Naive B cell (primary cell): ENCODE measurements at places on chromosomes 16 and 17.
A peak's percentile ranks its signal among the peaks of the same experiment; 100 is the strongest.

DNA sequence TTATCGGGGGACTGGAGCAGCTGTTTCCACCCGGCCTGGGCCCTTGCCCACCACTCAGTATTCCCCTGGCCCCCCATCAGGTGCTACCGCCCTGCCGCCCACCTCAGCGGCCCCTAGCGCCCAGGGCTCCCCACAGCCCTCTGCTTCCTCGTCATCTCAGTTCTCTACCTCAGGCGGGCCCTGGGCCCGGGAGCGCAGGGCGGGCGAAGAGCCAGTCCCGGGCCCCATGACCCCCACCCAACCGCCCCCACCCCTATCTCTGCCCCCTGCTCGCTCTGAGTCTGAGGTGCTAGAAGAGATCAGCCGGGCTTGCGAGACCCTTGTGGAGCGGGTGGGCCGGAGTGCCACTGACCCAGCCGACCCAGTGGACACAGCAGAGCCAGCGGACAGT is 6.1 kb upstream of the TMEM88 start:
- no peaks in the 10 kb centered on the region for H3K27me3 ChIP-seq
- peak overlapping the region; percentile 4 for H3K27ac ChIP-seq
- no peaks in the 10 kb centered on the region for H3K36me3 ChIP-seq
- no peak overlapping the region for H3K4me3 ChIP-seq

- peaks cover 4% of the 10 kb centered on the region for H3K4me1 ChIP-seq
- no peak overlapping the region for H3K4me3 ChIP-seq
- peak overlapping the region; percentile 47 for H3K27ac ChIP-seq
- DNase-seq: peak; percentile 17
Observed at GRCh38 chr17:16922386-16923096, 49.4 kb downstream of the TNFRSF13B start.

DNA sequence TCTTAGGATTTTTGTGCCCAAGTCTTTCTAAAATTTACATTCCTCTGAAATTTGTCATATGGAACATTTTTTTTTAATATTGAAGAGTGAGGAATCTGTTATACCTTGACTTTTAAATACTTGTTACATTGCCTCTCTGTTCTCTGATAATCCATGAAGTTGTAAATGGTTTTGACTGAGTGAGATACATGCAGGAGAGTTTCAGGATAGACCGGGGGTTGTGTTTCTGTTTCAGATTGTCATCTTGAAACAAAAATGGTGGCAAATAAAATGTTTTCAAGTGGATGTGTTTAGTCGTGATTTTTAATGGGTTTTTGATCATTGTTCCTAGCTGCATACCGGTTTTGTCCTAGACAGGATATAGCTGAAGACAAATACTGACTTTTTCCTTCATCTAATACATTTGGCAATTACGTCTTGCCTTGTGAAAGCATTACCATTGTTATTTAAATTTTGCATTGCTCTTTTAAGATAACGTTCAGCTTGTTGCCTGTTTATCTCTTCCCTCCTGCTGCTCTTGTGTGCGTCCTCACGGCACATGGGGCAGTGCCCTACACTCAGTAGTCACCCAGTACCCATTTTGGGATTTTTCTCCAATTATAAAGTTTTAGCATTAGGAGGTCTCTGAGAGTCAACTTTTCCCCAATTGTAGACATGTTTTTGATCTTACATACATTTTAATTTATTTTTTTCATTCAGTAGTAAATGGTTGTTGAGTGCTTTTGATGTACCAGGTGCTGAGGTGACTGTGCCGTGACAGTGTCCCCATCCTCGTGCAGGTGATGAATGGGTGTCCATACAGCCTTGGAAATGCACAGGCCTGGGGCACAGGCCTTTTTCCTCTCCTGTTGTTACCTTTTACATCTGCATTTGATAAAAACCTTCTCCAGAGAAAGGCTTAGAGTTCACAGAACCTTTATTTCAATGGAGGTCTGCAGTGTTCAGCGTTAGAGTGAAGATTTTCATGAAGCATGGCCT is 169.9 kb downstream of the MSI2 start:
- H3K27ac ChIP-seq: no peak overlapping the region
- DNase-seq: no peak
- no peak overlapping the region for H3K4me3 ChIP-seq
- H3K4me1 ChIP-seq: peaks cover 46% of the 10 kb centered on the region

- no peak overlapping the region for H3K4me3 ChIP-seq
- H3K27ac ChIP-seq: no peak overlapping the region
- no peaks in the 10 kb centered on the region for H3K36me3 ChIP-seq
Observed at GRCh38 chr17:38512473-38513058, 84.3 kb downstream of the ARHGAP23 start.

DNA sequence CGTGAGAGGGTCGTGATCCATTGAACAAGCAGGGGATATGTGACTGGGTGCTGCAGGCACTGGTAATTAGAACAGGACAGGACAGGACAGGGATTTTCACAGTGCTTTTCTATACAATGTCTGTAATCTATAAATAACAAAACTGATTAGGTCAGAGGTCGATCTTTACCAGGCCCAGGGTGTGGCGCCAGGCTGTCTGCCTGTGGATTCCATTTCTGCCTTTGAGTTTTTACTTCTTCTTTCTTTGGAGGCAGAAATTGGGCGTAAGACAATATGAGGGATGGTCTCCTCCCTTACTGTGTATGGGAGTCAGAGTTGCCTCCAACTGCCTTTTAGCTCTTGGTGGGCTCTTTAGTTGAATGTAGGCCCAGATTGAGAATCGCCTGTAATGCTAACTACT is 1.5 kb upstream of the ZNF764 start:
- DNase-seq: no peak
- no peaks in the 10 kb centered on the region for H3K36me3 ChIP-seq
- no peak overlapping the region for H3K27ac ChIP-seq
- H3K4me3 ChIP-seq: peak overlapping the region; percentile 87
- peaks cover 28% of the 10 kb centered on the region for H3K4me1 ChIP-seq

DNA sequence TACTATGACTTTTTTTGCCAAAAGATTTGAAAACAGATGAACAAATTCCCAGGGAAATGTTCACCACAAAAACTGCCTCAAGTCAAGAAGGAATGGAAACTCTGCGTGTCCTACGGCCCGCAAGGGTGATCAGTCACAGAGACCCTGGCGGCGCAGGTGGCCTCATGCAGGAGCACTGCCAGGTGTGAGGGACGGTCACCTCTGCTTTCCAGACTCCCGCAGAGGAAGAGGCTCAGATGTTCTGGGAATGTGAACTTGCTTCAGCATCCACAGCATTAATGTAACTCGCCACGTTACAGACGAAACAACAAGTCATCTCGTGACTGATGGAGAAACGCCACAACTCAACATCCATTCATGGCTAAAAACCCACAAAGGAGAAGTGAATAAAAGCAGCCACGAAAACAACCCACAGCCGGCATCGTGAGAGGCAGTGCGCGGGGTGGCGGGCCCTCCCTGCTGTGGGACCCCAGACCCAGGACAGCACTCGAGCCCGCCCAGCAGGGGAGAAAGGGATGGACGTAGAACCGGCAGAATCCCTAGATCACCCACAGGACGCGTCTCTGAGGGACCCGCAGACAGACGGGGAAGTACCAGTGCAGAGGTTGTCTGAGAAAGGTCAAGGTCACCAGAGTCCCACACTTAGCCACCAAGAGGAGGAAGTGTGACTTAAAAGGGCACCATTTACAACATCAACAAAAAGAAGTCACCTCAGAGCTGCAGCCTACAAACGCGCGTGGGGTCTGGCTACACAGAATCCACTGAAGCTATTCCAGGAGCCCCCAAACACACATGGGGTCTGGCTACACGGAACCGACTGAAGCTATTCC is 76.9 kb upstream of the GNG13 start:
- H3K27ac ChIP-seq: no peak overlapping the region
- H3K4me1 ChIP-seq: peaks cover 5% of the 10 kb centered on the region
- DNase-seq: no peak
- no peaks in the 10 kb centered on the region for H3K36me3 ChIP-seq
- H3K27me3 ChIP-seq: no peaks in the 10 kb centered on the region
